ENCODE measurements at places on chromosomes 2 and 18. TPM values are rescaled to one million over a fixed set of nuclear protein-coding genes. Genes with fewer than 3 reads are reported as not detected.

DNA sequence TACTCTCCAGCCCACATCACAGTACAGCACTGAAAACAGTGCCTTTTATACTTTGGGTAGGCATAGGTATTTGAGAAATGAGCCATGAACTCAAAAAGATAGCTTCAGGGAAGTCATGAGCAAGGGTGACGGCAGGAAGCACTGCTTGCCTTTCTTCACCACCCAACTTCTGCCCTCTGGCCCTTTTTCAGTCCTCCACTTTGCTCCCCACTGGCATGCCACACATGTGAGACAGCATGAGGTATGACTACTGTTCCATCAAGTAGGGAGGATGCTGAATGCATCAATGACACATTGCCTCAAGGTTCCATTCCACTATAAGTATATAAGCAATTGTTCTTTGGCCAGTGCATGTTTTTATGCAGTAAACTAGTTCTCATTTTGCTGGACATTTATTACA lies 373.0 kb downstream of the NRXN1 start:
- peak; percentile 98 for DNase-seq

DNA sequence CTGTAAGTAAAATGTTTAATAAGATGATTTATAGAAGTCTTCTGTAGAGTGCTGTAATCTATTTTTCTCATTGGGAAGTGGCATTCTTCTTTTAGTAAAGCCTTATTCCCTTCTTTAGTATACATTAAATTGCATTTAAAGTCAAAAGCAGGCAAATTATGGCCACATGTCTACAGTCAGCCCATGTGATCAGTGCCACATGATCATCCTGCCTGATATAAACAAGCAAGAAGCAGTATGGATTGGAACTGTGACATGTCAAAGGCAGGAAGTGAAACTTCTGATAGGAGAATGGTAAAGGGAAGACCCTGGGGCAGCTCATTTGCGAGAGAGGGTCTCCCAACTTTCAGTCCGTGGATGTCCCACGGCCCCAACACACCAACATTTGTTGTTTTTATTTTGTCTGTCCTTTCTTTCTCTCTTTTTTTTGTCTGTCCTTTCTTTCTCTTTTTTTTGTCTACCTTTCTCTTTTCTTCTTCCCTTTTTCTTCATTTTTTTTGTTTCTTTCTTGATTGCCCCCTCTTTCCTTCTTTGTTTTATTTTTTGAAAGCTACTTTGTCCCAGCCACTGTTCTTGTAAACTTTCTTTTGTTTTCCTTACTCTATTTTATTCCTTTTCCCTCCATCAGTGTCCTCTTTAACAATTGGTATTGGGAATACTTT lies 154.9 kb downstream of the DTNA start:
- DNase-seq: no peak

- no peak for DNase-seq
Measured at GRCh38 chr2:109402980-109403840, 210.6 kb downstream of the SEPTIN10 start.

Gene CLIP4
- total RNA-seq: 28.2 TPM

DNA sequence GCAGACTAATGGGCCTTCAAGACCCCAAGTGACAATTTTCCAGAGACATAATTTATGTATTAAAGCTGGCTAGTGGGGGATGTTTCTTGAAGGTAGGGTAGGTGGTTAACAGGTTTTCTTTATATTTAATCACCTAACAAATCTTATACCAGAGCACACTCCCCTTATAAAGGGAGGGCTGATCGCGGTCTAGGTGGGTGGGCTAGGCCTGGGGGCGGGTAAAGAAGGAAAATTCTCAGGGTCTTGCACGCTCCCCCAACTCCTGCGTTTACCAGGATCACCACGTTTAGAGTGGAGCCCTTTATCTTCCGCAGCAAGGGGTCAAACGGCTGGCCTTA lies 19.9 kb upstream of the CXXC1 start:
- no peak for DNase-seq

Gene NAT8
- total RNA-seq: not detected

GRCh38 chr2:240202586-240202985 lies 62.1 kb upstream of the OTOS start:
- DNase-seq: no peak

Data from foreskin keratinocyte (primary cell).